CD4-positive, alpha-beta T cell treated with Interleukin-6 at 100 ng/mL for 8 hours (primary cell): ENCODE measurements at places on chromosomes 2 and 18.

- no peak for DNase-seq
Measured at GRCh38 chr18:35239314-35239713, 1.5 kb upstream of the ZNF397 start.

DNA sequence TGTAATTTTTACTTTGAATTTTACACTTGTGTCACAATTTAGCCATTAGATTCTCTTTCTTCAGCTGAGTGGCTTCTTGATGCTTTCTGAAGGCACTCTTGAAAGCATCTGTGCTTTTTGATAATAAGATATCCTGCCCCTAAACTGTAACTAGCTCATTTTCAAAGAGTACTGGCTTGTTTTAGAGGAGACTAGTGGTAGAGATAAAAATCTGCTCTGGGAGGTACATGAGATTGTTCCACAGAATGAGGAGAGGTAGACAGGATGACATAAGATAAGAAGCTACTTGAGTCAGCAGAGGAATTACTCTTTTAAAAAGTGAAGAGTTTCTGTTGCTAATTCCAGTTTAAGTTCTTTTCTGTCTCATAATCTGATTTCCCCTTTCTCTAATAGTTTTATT, 10.6 kb downstream of the PLEKHB2 start:
- no peak for DNase-seq

DNA sequence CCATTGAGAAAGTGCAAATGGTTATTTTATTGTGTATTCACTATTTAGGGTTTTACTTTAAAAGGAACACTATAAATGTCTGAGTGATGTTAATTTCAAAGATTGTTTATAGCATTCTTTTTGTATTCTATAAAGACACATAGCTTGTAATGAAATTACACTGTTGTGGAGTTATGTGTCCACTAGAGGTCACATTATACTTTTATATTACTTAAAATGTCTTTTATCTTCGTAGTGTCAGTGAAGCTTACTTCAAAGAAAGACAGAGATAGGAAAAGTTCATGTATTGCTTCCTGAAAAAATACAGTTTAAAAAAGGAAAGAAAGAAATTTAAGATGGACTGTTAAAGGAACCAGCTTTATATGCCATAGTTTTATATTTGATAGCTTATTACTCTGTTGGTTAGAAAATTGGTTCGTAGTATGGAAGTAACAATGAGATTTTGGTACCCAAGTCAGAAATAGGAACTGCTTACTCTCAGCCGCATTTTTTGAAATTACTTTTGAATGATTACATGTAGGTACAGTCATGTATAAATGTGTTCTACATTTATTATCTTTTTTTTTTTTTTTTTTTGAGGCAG, 20.5 kb downstream of the APLF start:
- DNase-seq, result no peak

DNA sequence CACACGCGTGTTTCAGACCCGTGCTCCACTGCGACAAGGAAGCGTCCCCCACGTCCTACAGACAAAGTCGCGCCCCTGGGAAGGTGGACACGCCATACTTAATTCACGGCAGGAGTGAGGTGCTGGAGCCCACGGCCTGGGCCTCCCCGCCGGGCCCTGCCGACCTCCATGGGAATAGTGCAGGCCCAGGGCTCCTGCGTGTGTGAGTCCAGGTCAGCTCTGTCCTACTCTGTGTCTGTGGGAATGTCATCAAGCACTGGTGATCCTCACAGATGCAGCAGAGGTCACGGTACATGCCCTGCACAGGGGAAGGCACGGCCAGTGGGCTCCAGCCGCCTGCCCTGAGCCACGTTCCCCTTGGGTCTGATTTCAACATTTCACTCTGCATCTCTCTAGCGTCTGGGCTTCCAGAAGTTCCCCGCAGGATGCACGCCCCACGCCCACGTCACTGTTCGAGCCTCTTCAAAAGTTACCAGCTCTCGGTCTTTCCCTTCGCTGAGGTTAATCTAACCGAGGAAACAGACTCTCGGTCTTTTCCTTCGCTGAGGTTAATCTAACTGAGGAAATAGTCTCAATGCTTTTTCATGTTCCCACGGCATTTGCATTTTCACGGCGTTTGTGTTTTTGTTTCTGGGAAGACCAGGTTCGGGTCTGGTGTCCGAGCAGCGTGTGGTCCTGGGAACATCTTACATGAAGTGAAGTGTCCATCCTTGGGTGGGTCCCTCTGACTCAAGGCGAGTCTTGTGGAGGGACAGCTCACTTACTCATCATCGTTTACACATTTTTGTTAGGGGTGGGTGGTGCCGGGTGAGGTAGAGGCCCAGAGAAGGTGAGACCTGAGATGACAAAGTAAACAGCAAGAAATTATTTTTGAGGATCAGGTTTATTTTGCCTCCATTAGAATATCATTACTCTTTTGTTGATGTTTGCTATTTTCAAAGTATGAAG, 157.3 kb upstream of the ALKAL2 start:
- DNase-seq, result peak; percentile 12

DNA sequence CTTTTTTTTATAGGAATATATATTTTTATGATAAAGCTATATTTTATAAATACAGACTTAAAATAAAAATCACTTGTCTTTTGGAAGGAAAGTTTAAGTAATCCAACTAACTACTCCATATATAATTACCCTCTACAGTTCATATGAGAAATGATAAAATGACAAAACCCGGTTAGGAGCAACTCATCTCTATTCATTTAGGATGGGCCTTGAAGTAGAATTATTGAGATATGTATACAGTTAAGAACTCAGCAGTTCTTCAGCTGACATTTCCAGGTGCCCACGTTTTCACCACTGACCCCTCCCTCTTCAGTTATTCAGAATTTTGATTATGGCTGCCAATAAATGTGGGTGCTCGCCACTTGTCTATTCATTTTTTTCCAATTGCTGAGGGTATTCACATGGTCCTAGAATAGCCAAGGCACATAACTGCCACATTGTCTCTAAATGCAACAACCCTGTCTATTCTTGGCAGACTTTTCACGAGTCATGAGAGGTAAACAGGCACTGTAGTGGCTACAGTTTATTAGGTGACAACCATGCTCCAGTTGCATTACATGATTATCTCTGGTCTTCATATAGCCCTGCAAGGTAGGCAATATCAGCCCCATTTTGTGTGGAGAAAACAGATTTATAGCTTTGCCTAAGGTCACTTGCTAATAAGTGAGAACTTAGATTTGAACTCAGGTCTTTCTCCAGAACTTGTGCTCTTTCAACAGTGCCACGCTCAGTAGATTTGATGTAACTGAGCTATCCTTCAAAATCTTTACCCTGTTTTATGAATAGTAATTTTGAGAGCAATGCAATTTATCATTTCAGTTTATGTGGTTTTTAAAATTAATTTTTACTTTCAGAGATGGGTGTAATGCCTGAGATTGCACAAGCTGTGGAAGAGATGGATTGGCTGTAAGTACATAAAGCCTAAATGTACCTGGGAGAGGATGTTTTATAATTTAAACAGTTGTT, 2.9 kb downstream of the DDX1 start:
- DNase-seq, result no peak

GRCh38 chr2:204973616-204974015, 428.3 kb downstream of the PARD3B start:
- DNase-seq, result no peak

DNA sequence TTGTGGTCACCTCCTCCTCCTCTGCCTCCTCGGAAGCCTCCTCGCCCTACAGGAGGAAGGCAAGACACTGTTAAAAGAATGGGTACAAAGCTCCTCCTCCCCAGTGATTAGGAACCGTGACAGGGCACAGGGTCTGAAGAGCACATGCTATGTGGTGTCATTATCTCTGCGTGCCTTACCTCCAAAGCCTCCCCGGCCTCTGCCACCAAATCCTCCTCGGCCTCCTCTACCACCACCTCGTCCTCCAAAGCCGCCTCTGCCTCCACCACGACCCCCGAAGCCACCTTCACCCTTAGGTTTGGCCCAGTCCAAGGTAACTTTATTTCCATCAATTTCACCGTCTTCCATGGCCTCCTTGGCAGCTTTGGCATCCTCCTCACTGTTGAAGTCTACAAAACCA, 9.1 kb downstream of the NCL start:
- DNase-seq, result no peak

DNA sequence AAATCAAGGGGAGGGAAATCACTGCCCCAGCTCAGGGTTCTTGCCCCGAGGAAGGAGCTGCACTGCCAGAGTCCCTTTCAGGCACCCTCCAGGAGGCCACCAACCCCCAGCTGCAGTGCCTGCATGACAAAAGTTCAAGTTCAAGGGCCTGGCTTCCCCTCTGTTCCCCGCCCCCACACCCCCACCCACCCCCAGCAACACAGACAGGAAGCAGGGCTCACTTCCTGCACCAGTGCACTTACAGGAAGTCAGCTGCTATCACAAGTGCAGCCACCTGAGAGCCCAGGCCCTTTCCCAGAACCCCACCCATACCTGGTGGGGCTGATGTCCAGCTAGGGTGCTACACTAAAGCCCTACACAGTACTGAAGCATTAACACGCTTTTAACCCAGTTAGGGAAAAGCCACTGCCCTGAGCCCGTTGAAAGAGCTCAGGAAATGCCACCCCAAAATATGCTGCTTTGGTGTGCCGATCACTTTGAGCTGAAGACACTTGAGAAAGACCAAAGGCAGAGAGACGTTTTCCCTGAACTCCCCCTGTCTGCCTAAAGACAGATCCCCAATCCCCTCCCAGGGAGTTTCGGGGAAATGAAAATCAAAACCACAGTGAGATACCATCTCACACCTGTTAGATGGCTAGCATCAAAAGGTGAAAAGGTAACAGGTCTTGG, 109.9 kb upstream of the CAB39 start:
- DNase-seq, result peak; percentile 86

DNA sequence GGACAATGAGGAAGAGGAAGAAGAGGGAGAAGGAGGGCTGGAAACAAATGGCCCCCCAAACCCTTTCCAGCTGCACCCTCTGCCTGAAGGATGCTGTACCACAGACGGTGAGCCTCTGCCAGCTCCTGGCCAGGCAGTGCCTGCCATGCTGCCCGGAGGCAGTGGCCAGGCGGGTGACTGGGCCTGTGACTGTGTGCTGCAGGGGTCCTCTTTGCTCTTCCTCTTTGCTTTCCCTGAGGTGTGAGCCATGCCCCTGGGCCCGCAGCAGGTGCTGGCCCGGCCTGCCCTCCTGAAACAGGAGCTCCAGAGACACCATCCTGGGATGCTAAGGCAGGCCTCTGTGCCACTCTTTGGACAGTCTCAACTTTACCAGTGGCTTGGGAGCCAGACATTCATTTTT, 28.6 kb downstream of the GREB1 start:
- no peak for DNase-seq

DNA sequence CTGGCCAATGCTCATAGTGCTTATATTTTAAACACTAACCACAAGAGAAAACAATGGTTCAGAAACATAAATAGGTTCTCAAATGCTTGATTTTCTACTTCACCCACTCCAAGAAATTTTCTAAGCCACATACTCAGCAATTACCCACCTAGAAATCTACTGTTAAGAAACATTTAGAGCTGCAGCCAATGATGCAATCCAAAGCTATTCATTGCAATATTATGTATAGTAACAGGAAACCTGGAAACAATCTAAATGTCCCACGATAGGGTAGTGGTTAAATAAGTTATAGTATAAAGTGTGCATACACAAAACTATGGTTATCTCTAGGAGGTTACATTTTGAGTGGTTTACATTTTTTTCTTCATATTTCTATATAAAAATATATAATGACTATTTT, 5.7 kb downstream of the FAM237A start:
- no peak for DNase-seq

DNA sequence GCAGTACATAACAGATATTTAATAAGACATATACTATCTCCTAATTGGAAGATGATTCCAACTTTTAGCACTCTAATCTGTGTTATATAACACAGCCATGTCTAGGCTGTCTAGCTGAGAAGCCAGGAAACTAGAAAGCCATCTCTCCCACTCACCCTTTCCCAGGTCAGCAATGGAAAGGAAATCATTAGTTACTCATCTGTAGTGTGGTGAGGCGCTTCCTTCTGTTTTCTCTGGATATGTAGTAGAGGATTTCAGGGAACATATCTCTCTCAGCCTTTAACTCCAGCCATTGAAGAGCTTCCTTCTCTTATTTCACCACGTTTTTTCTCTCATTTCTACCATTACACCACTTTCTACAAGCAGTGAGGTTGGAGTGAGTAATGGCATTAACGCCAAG, 19.4 kb downstream of the RBBP8 start:
- no peak for DNase-seq

DNA sequence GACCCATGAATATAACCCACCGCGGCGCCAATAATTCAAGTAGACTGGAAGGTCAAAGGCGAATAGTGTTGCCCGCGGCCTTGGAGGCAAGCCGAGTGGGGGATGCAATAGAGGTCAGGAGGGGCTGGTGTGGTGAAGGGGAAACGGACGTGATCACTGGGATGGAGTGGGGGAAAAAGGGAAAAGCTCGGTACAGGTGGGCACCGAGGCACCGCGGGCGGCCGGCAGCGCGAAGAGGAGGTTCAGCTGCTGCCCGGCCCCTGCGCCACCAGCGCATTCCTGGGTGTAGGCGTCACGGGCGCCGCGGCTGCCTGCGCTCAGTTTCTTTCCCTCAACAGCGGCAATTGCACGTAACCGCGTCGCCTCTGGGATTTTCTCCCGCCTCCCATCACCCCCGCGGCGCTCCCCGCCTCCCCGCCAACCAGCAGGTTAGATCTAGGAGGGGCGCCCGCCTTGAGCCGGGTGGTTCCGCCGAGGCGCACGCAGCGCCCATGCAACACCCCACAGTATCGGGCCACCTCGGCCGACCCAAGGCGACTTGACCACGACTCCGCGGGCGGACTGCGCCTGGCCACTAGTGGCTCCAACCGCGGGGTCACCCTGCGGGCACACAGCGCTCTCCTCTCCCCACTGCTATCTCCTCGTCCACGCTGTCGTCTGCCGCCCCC, 1.5 kb downstream of the RND3 start:
- no peak for DNase-seq

DNA sequence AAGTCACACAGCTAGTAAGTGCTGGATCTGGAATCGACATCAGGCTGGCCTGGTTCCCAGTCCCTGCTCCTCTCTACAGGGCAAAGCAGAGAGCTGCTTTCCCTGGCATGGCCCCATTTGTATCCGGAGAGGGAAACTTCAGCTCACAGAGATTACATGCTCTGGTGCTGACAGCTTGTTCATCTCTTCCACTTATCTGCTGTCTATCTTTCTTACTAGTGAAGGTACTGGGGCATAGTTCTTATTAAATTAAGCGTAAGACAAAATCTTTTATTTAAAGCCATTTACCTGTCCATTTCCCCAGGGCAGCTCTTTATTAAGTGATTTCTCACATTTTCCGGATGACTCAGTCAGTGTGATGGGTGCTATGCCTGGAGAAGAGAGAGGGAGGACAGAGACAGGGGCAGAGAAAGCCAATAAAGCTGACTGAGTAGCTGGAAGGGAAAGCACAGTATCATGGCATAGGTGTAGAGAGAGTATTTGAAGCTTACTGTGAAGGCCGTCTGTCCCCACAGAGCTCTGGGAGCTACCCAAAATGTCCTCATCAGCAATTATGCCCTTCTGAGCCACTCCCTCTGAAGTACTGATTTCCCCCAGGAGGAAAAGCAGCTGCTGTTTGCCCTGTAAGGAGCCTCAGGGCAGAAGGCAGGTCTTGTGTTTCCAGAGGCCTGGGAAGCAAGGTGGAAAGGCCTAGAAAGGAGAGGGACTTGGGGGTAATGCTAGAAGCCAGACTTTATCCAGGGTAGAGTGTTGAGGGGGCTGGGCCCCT, 44.1 kb upstream of the EPAS1 start:
- no peak for DNase-seq
